Hypothalamus (tissue), 51 donors: ENCODE measurements at places on chromosomes 5 and 9.

GRCh38 chr5:13480834-13481233 lies 463.7 kb downstream of the DNAH5 start:
- no peak for DNase-seq

- DNase-seq: no peak
Measured at GRCh38 chr5:78677777-78678668, 29.5 kb upstream of the LHFPL2 start.

- DNase-seq: no peak
Measured at GRCh38 chr5:157177953-157178352, 2.7 kb upstream of the ITK start.

GRCh38 chr5:105132581-105132980 lies 1570.0 kb upstream of the NUDT12 start:
- no peak for DNase-seq

- DNase-seq: no peak
Measured at GRCh38 chr5:82246960-82247574, 31.1 kb downstream of the RPS23 start.

GRCh38 chr9:115267790-115268189 lies 149.8 kb upstream of the TNC start:
- DNase-seq: no peak

- DNase-seq: no peak
Measured at GRCh38 chr5:127910307-127910956, 173.1 kb upstream of the SLC12A2 start.

GRCh38 chr9:12794101-12794799 lies 19.4 kb downstream of the LURAP1L start:
- DNase-seq: no peak

GRCh38 chr5:169584998-169585451 lies 1.5 kb downstream of the SPDL1 start:
- no peak for DNase-seq

GRCh38 chr5:180802325-180803180 lies at the start of gene MGAT1:
Gene MGAT1, minus strand, starts transcription at chr5:180802806. Its CDS starts 9,835 bp downstream, at chr5:180792971.
- peak; percentile 54 for DNase-seq

GRCh38 chr5:54084696-54085095 lies 225.7 kb downstream of the ARL15 start:
- DNase-seq: no peak

- no peak for DNase-seq
Measured at GRCh38 chr9:72925891-72926290, 27.0 kb downstream of the ALDH1A1 start.

DNA sequence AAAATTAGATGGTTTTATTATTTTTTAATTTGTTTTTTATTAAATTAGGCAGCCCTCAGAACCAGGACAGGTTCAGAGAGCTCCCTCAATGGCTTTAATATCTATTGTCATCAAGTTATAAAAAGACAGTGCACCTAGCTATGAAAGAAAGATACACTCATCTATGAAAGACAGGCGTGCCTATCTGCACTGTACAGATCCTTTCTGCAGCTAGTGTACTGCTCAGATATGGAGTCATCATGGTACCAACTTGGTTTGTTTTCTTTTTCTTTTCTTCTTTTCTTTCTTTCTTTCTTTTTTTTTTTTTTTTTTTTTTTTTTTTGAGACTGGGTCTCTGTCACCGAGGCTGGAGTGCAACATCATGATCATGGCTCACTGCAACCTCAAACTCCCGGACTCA lies 54.8 kb upstream of the GPBP1 start:
- DNase-seq: no peak

DNA sequence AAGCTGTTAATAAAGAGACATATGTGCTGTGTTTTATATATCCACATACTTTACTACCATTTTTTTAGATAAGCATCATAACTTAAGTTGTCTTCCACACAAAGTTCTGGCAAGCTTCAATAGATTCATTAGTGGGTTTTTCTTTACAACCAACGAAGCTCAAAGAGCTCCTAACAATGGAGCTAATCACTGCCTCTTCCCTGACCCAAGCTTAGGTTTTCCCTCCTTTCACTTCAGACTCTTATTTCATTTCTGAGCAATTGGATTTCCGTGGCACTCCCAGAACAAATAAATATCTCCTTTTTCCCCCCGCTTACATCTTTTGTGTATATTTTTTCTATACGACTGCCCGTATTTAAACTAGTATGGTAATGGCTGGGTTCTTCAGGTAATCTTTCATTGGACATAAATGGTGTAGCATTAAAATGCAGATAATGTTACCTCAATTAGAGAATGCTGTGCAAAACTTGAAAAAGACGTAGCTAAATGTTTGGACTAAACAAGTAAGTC lies 275.5 kb upstream of the TMEM161B start:
- no peak for DNase-seq

DNA sequence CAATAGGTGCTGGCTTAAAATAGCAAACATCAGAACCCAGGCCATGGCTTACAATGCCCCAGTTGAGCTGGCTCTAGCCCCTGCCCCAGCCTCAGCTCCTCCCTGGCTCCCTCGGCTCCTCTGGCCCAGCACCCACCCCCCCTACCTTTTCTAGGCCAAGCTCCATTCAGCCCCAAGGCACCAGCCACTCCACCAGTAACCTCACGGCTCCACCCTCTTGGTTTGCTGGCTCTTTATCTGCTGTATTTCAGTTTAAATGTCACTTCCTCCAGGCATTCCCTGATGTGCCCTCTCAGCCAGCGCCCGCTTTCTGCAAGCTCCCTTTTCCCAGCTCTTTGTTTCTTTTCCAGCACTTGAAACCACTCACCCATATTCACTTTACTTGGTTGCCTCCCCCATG lies 10.6 kb downstream of the C1QTNF2 start:
- no peak for DNase-seq

GRCh38 chr5:40685193-40685592 lies 5.5 kb downstream of the PTGER4 start:
- no peak for DNase-seq

- DNase-seq: no peak
Measured at GRCh38 chr5:30997681-30998080, 195.8 kb upstream of the CDH6 start.

DNA sequence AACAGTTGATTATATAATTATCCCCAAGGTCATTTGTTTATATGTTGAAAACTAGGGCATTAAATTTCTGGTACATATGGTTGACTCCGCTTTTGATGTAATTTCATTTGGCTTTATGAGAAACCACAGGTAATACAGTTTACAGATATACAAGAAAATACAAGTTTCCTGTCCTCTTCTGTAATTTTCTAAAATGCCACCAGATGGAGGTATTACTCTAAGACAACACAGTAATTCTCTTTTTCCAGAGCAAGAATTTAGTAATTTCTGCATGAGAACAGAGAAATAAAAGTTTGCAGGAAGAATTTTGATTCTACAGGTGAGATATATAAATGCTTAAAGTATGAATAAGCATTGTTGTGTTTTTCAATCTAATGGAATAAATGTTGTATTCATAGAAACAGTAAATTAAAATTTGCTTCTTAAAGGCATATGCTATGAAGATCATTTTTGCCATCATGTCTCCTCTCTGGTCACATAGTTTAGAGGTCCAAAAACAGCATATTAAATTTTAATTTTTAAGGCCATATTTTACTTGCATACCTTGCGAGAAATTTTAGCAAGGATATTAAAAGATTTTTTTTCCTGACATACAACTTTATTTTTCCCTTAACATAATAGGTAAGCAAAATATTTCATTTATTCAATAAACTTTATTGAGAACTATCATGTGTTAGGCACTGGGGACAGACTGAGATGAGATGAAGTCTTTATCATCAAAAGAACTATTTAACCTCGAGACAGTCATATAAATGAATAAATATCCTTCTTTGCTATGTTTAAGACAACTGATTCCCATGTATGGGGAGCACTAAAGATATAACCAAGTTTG lies 22.7 kb downstream of the CHD1 start:
- DNase-seq: no peak

DNA sequence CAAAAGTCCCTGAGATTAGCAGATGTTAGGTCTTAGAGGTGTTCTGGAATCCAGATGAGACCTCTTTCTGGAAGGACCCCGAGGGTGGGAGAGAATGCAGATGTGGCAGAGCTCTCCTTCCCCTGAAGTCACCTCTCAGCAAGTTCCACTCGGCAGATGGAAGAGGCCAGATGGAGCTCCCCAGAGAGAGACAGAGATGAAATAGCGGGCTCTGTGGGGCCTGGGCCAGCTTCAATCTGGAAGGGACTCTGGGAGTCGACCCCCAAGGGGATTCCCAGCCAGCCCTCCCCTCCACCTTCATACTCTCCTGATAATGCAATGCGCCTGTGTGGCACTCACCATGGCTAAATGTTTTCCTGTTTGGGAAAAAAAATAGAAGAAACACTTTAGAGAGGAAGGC lies 60.2 kb downstream of the WNK2 start:
- no peak for DNase-seq

GRCh38 chr5:179381691-179382090 lies 36.4 kb upstream of the ADAMTS2 start:
- DNase-seq: no peak

GRCh38 chr9:6931913-6932312 lies 174.1 kb downstream of the KDM4C start:
- DNase-seq: no peak
